ENCODE measurements at places on chromosomes 6 and 20.

DNA sequence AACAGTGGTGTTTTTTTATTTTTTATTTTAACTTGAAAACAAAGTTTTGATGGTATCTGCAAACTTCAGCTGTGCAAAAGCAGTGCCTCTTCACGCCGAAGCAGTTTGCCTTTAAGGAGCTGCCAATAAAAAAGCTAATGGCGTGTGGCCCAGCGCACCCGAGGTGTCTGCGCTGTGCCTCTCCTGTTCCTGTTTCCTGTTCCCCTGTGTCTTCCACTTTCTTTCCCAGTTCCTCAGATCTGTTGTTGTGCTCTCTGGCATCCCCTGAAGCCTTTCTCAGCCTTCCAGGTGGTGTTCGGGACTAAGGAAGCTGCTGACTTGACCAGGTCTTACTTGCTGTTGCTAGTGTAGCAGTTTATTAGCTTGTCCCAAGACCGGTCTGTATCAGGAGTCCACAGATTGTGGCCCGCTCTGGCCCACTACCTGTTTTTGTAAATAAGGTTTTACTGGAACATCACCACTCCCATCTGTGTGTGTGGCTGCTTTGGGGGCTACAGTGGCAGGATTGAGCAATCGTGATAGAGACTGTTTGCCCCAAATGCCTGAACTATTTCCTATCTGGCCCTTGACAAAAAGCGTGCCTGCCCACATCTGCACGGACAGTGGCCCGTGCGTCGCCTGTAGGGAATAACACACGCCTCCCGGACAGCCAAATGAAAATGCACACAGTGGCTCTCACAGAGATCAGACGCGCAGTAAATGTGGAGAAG lies 178.3 kb downstream of the TMEM242 start:
- no peak for DNase-seq

DNA sequence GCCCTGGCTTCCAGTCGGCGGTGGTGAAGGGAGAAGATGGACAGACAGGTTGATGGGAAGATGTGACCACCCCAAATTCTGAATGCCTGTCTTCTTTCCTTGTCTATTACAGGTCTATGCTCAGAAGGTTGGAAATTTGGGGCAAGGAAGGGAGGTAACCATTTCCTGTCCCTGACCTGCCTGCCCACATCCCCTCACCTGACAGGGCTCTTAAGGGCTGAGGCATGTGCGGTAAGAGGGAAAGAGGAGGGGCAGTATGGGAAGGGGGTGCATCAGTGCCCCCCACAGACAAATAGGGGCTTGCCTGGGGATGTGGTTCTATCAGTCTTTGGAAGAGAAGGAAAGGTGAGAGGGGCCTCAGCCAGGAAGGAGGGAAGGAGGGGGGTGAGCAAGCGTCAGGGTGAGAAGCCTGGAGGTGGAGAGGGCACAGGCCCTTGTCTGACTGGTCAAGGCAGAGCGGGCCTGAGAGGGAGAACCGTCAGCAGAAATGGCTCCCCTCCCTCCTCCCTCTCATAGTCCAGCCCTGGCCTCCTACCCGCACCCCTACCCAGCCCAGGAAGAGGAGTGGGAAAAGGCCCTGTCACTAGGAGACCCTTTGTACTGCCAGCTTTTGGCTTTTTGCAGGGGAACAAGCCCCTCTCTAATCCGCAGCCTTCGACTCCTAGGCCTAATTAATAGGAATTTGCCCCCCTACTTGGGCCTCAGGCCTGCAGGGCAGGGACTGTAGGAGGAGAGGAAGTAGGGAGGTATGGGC lies 104.4 kb upstream of the FOXP4 start:
- DNase-seq: no peak

DNA sequence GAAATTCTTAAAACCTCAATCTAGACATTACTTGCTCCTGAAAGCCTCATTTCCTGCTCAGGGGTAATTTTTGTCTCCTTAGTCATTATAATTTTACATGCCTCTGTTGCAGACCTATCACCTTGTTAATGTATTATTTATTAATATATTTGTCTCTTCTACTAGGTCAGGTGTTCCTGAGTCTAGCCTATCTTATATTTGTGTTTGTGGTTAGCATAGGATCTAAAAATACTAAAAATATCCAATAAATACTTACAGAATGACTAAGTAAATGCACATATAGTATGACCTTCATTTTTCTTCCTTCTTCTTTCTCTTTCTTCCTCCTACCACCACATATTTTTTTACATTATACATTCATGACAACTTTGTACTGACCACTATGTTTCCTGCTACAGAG lies 268.9 kb upstream of the HS3ST5 start:
- no peak for DNase-seq

GRCh38 chr6:20722455-20722854 lies 188.2 kb downstream of the CDKAL1 start:
- no peak for DNase-seq

- DNase-seq: no peak
These were observed 316.9 kb upstream of the RNF24 start for GRCh38 chr20:4332121-4332860.

DNA sequence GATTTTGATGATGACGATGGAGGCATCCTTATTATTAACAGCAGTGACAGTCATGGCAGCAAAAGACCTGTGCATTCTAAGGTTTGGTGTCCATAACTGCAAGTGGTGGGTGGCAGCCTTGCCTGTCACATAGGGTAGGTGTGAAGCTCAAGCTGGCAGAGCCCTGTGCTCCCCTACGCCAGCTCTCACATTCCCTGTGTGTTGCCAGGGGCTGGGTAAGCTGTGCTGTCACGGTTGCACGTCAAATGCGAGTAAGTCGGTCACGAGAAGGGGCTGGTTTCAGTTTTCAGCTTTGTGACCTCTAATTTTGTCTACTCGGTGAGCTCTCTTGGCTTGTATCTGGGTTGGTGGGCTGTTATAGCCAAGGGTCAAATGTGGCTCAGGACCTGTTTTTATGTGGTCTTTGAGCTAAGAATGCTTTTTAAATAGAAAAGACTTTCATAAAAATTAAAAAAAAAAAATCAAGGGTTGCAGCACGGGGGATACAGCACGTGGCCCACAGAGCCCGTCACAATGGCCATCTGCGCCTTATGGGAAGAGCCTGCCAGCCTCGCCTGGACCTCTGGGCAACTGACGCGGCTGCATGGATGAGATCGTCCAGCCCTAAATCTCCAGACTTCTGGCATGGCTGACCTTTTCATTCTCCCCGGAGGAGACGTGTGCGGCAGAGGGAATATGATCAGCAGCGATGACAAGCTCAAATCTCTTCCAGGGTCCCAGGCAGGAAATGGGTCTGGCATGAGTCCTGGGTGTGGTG lies 148.5 kb downstream of the PHACTR3 start:
- DNase-seq: peak; percentile 44

- DNase-seq: no peak
These were observed 104.9 kb upstream of the PRDM1 start for GRCh38 chr6:105981002-105981887.

- no peak for DNase-seq
These were observed 145.1 kb upstream of the ZNF184 start for GRCh38 chr6:27617700-27618689.

DNA sequence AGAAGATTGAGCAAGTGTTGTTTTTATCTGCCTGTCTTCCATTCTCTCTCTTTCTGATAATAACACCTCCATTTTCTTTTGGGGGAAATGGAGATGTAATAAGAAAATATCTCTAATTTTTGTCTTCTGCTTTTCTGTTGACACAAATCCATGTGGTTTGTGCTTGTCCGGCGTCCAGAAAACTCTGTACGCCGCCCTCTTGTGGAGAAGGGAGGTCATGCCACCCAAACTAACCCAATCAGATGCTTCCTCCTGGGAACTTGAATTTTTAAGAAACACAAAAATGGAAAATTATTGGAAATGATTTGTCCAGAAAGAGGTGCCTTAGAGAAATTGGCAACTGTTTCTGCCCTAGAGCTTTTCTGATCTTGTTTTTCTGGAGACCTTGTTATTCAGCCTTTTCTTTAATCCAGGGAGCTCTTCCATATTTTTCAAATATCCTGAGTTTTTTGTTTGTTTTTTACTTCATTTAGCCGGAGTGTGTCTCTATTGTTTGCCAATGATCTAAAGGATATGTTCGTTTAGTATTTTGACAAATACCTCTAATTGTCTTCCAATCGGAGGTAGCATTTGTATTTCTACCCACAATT lies 17.8 kb upstream of the FNDC1 start:
- DNase-seq: no peak

- no peak for DNase-seq
These were observed 66.3 kb downstream of the SLX4IP start for GRCh38 chr20:10501402-10501801.

DNA sequence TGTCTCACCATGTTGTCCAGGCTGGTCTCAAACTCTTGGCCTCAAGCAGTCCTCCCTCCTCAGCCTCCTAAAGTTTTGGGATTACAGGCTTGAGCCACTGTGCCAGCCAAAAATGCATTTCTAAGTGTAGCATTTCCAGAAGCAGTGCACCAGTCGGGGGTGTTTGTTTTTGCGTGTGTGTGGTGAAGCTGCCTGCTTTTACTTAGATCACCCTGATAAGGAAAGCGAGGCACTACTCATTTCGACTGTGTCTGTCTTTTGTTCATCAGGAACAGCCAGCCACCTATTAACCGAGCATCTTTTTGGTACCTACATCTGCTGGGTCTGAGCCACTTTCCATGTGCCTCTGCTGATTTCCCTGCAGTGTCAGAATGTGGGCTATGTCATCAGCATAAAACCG lies 18.7 kb downstream of the SIRT5 start:
- DNase-seq: no peak

DNA sequence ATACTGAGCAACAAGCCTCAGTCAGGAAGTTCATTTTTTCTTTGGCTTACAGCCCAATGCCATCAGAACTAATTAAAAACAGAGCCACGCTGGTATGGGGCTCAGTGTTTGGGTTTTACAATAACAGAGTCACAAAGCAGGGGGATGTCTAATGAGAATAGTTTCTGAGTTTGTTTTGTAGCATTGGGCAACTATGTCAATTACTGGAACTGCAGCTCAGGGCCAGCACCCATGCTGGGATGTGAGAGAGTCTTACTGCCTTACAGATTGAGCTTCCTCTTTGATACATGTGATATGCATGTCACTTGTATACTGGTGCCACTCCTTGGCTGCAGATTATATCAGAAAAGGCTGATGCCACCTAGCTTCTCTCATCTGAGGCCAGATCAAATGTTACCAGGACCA lies 117.6 kb downstream of the TFAP2B start:
- no peak for DNase-seq

GRCh38 chr20:38148328-38149102 lies 16.6 kb downstream of the TGM2 start:
- DNase-seq: no peak

- no peak for DNase-seq
These were observed 43.2 kb downstream of the ELMO2 start for GRCh38 chr20:46362921-46363867.

DNA sequence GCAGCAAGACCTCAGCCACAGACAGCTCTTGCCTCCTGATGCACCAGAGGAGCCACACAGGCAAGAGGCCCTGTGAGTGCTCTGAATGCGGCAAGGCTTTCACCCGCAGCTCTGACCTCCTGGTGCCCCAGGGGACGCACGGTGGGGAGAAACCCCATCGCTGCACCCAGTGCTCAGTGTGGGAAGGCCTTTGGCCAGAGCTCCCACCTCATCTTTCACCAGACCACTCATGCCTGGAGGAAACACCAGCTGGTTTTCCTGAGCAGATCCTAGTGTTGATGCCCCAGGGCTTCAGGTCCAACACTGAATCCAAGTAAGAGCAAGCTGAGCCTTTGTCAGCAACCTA lies 37.0 kb upstream of the XRN2 start:
- no peak for DNase-seq

DNA sequence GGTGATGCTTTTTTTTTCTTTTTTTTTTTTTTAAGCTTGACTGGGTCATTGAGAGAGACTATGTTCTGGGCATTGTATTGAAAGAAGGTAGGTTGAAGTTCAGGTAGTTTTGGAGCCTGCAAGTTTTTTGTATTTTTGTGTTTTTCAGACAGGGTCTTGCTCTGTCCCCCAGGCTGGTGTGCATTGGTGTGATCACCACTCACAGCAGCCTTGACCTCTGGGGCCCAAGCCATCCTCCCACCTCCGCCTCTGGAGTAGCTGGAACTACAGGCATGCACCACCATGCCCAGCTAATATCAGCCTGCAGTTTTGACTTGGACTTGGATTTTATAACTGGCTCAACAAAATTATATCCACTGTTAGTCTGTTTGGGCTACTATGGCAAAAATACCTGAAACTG lies 31.7 kb upstream of the TFAP2A start:
- DNase-seq: no peak

GRCh38 chr20:3751675-3752385 lies 15.7 kb downstream of the ADISSP start:
- DNase-seq: no peak

- no peak for DNase-seq
These were observed 64.6 kb upstream of the PRND start for GRCh38 chr20:4657096-4657495.

DNA sequence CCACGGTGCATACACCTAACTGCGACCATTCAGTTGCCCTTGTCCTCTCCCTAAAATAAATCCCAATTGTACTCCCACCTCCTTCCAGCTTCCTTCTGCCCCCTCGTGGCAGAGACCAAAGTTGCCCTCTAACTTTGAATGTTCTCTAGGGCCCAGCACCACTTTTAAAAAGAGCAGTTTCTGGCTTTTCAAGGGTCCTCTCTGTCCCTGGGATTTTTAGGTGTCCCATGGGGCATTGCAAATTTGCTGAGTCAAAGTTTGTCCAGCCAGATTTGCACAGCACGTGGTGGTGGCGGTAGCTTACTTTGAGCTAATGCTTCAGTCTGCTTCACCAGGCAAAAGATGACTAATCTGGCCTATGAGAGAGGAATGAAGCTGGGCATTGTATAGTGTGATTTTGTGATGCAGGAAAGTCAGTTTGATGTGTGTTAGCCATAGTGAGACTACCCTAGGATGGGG lies 100.2 kb downstream of the PERP start:
- peak; percentile 25 for DNase-seq

DNA sequence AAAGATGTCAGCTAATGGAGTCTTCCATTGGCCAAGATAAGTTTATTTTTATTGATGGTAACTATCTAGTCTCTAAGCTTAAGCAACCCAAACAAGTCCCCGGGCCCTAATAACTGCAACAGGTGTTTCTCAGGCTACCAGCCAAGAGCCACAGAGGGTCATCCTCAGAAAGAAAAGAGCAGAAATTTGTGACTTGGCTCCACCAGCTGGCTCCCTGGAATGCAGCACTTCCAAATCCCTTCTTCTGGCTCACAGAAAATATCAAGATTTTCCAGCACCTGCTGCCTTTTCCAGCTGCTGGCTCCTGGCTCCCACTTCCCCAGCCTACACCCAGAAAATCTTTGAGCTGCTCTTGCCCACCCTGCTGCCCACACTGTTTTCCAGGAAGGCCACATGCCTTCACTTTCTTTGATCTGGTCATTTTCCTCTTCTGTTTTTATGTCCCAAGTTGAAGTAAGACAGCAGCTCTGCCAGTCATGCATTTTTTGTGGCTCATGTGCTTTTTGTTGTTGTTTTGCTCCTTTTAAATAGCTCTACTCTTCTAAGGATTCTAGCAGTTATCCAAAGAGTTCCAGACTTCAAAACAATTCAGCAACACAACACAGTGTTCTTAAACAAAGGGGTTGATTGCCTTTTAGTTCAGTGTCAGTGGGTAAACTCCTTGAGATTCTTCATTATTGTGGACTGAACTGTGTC lies 151.0 kb upstream of the SMLR1 start:
- DNase-seq: no peak
